ENCODE measurements at places on chromosomes 4 and X. TPM values are rescaled to one million over a fixed set of nuclear protein-coding genes. Genes with fewer than 3 reads are reported as not detected.
A peak's percentile ranks its signal among the peaks of the same experiment; 100 is the strongest.

DNA sequence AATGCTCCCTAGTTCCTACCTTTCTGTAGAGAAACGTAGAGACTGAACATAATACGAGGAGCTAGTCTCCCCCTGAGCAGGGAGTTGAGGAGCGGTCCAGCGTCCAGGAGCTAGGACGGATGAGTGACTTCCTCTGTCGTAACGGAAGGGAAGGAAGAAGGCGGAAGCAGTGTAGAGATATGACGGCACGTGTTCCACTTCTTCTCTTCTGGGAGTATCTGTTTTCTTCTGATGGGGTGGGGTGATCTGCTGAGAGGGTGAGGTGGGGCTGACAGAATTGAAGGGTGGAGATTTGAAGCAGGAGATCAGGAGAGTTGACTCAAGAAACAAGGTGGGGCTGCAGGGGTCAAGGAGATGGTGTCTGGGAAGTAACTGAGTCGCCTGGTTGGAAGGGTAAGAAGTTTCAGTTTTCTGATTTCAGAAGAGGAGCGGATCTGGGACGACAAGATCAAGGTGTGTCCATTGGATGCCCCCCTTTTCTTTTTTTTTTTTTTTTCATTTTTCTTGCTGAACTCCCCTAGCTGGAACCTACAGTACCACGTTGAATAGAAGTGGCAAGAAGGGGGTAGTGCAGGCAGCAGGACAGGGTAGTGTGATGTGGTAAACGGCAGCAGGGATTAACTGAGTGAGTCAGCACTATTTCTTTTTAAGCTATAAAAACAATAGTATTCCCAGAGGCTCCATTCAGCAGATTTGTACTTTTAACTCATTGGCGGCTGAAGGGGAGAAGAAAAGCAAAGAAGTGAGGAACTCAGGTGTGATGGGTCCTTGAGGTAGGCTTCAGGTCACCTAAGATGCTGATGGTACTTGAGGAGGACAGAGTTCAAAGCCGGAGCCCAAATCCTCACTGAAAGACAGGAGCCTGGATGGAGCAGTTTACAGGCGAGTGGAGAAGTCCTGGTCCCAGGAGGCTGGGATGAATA, 50.8 kb upstream of the SETD7 start:
- no peak for DNase-seq
- no peaks in the 10 kb centered on the region for H3K27me3 ChIP-seq
- H3K27ac ChIP-seq: no peak overlapping the region
- no peaks in the 10 kb centered on the region for H3K36me3 ChIP-seq
- no peaks in the 10 kb centered on the region for H3K4me1 ChIP-seq

Gene CLDN2
- not detected for total RNA-seq

Gene ALB
- total RNA-seq: 26.4 TPM

Gene UGT2B28
- total RNA-seq: not detected

Gene PLK4
- total RNA-seq: 4.7 TPM

DNA sequence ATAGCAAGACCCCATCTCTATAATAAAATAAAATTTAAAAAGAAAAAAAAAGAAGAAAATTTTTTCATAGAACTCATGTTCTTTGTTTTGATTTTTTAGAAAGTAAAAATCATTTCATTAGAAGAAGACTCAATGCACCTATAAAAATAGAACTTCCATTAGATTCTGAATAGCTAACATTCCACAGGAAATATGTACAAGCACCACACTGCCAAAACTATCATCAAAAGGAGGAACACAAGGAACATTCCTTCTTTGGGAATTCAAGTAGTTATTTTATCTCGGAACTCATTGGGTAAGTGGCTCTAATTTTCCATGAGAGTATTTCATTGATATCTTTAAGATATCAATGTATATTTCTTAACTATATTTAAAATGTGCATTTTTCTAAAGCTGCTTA, 157.6 kb downstream of the CAMK2D start:
- H3K4me3 ChIP-seq: no peak overlapping the region
- DNase-seq: no peak
- H3K27ac ChIP-seq: no peak overlapping the region
- H3K27me3 ChIP-seq: no peaks in the 10 kb centered on the region
- no peaks in the 10 kb centered on the region for H3K4me1 ChIP-seq
- no peaks in the 10 kb centered on the region for H3K36me3 ChIP-seq

Gene INPP4B
- total RNA-seq: 7.9 TPM

DNA sequence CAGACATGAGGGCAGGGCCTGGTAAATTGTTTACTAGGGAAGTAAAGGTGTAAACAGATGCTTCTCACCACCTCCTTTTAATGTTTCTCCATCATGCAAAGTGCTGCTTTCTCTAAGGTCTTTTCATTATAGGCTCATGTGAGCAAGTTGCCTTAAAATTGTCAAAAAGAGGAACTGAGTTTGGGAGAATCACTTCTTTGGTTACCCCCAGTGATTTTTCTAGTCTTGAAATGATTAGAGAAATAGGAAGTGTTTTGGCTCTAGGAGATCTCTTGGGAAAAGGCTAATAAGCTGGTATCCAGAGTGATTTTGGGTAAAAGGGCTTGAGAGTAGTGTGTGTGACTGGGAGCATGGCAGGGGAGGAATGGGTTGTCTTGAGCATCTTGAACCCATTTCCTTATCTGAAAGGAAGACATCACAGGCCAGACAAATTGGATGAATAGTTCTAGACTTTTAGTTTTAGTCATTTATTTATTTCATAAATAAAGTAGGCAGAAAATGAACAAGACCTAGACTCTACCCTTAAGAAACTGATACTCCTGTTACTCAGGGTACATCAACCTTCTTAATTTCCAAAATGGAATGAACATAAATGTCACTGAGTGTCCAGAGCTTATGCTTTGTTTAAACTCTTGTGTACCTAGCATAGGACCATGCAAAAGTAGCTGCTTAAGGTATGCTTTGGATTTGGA, 14.2 kb downstream of the GRPR start:
- no peak overlapping the region for H3K27ac ChIP-seq
- DNase-seq: no peak
- no peaks in the 10 kb centered on the region for H3K4me1 ChIP-seq
- no peaks in the 10 kb centered on the region for H3K27me3 ChIP-seq
- no peak overlapping the region for H3K4me3 ChIP-seq

Gene NXF3
- total RNA-seq: 1.5 TPM

DNA sequence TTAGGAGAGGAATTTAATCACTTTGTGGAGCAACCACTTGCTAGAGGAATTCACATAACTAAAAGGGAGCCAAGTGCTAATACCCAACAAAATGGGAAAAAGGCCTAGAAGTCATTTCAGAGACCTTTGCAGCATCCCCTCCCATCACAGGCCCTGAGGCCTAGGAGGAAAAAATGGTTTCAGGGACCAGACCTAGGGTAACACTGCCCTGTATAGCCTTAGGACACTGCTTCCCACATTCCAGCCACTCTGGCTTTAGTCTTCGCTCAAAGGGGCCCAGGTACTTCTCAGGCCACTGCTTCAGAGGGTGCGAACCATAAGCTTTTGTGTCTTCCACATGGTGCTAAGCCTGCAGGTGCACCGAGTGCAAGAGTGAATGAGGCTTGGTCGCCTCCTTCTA, 19.1 kb downstream of the SPANXN2 start:
- no peaks in the 10 kb centered on the region for H3K36me3 ChIP-seq
- H3K4me3 ChIP-seq: no peak overlapping the region
- no peaks in the 10 kb centered on the region for H3K27me3 ChIP-seq

DNA sequence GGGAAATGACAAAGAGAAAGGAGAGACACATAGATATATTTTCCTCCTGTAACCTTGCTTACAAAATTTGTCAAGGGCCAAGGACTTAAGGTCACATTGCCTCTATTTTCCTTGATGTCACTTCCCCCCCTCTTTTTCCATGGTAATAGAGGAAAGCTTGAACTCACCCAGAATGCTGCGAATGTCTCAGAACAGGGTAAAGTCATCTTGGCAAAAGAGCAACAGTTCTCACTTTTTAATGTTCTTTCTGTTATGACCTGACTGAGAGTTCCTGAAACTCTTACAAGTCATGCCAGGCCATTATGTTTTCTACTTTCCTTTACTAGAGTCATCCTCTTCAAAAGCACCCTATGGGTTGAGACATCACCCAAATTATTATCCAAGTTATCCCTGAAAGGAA, 50.7 kb upstream of the PRDM5 start:
- no peaks in the 10 kb centered on the region for H3K4me1 ChIP-seq
- H3K27ac ChIP-seq: no peak overlapping the region
- no peak for DNase-seq

DNA sequence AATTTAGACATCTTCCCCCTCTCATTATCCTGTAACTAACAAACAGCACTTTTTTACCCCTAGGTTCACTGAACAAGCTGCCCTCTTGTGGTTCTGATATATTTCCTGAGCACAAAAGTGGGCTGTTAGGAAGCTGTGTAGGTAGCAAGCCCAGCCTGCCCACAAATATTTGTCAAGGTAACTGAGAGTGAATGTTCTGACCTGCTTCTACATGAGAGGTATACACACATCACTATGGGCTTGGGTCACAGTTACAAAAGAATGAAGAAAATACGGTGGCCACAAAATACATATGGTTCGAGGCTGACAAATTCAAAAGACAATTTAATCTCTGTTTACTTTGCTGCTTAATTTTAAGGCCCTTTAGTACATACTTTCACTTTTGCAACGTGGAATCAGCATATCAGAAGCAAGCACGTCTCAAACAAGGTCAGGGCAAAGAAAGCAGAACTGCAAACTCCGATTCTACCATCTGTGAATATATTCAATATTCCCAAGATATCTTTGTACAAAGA, 78.7 kb downstream of the RBM47 start:
- H3K4me1 ChIP-seq: peaks cover 36% of the 10 kb centered on the region
- no peaks in the 10 kb centered on the region for H3K27me3 ChIP-seq
- H3K4me3 ChIP-seq: peak overlapping the region; percentile 17
- DNase-seq: peak; percentile 55
- no peaks in the 10 kb centered on the region for H3K36me3 ChIP-seq

Gene GUF1
- 13.7 TPM for total RNA-seq

Gene GRSF1
- total RNA-seq: 59.1 TPM

Gene GLRA2
- total RNA-seq: not detected

DNA sequence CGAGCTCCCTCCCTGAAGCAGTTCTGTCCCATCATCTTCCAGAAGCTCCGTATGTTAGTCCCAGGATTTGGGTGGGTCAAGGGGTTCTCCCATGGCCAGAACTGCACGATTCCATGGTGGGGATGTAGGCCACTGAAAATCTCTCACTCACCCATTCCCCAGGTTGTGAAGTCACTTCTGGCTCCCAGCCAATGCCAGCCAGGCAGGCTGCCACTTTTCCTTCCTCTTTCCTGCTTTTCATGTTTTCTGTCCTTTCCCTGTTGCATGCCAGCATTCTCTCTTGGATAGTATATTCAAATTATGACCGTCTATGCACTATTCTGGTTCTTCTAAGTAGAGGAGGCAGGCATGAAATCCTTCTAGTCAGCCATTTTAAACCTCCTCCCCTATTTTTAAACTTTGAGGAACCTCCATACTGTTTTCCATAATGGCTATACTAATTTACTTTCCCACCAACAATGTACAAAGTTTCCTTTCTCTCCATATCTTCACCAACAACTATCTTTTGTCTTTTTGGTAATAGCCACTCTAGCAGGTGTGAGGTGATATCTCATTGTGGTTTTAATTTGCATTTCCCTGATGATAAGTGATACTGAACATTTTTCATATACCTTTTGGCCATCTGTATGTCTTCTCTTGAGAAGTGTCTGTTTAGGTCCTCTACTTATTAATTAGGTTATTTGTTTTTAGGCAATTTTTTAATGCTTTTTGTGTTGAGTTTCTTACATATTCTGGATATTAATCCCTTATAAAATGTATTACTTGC, 182.1 kb upstream of the TET2 start:
- no peaks in the 10 kb centered on the region for H3K27me3 ChIP-seq
- no peak overlapping the region for H3K4me3 ChIP-seq
- H3K4me1 ChIP-seq: peaks cover 9% of the 10 kb centered on the region

Gene SERTM2
- not detected for total RNA-seq

GRCh38 chr4:26468977-26469376, 21.3 kb downstream of the CCKAR start:
- no peaks in the 10 kb centered on the region for H3K27me3 ChIP-seq
- no peak overlapping the region for H3K27ac ChIP-seq
- no peaks in the 10 kb centered on the region for H3K4me1 ChIP-seq
- no peak overlapping the region for H3K4me3 ChIP-seq
- DNase-seq: no peak
- no peaks in the 10 kb centered on the region for H3K36me3 ChIP-seq

GRCh38 chr4:144658903-144659302, 12.9 kb downstream of the HHIP start:
- H3K4me1 ChIP-seq: no peaks in the 10 kb centered on the region
- no peak overlapping the region for H3K27ac ChIP-seq
- H3K4me3 ChIP-seq: no peak overlapping the region
- no peaks in the 10 kb centered on the region for H3K36me3 ChIP-seq
- no peak for DNase-seq

- no peaks in the 10 kb centered on the region for H3K36me3 ChIP-seq
- peak; percentile 54 for DNase-seq
- no peaks in the 10 kb centered on the region for H3K27me3 ChIP-seq
- H3K4me1 ChIP-seq: no peaks in the 10 kb centered on the region
- no peak within 1 kb of the TSS for H3K27ac ChIP-seq
Measured at GRCh38 chrX:12138361-12139313, at the start of gene FRMPD4. FRMPD4 (plus strand) TSS chrX:12138473; CDS start chrX:12138972, 499 bp downstream.

DNA sequence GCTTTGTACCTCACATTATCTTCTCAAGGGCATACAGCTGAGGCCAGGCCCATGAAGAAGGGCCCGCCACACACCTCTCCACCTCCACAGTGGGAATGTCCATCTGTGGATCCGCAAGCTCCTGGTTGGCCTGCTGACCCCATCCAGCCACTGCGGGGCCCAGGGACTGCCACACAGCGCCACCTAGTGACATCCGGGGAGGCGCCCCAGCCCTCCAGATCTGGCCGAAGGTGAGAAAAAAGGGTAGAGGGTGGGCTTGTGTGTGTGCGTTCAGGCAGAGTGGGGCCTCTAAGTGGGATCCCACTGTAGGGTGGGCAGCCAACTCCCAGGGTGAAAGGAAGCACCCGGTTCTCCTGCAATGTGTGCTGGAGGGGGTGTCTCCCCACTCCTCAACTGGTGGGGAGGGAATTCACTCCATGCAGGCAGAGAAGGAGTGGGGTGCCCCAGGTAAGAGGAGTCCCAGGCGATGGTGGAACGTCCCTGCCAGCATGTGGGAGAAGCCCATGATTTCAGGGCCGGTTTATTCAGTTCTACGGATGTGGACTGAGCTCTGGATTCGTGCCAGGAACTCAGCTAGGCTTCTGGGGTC, 117.3 kb downstream of the ENPP6 start:
- H3K4me3 ChIP-seq: no peak overlapping the region
- no peaks in the 10 kb centered on the region for H3K36me3 ChIP-seq
- H3K27ac ChIP-seq: no peak overlapping the region
- peak; percentile 89 for DNase-seq
- peaks cover 9% of the 10 kb centered on the region for H3K4me1 ChIP-seq

DNA sequence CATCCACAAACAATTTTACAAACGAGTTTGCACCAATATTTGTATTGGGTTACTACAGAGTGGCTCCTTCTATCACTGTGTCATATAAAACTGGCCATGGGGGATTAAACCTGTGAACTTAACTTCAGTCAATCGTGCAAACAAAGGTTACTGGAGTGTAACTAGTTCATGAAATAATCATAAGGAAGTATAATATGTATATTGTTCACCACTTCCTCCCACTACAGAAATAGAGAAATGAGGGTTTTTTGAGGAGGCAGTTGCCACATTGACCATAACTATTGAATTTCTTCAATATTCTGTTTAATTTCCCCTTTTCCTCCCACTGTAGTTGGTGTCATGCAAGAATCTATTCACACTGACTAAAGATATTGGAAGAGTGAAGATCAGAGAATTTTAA, at the start of gene GPR82:
GPR82 (plus strand) TSS at position 356 of the 400 bp plus-strand sequence. CDS start 2,846 bp downstream, outside the sequence.
- H3K27ac ChIP-seq: no peak within 1 kb of the TSS
- DNase-seq: no peak
- no peaks in the 10 kb centered on the region for H3K4me1 ChIP-seq
- no peak within 1 kb of the TSS for H3K4me3 ChIP-seq

- no peaks in the 10 kb centered on the region for H3K4me1 ChIP-seq
- DNase-seq: no peak
- no peak overlapping the region for H3K4me3 ChIP-seq
- peaks cover 80% of the 10 kb centered on the region for H3K36me3 ChIP-seq
- no peak overlapping the region for H3K27ac ChIP-seq
- no peaks in the 10 kb centered on the region for H3K27me3 ChIP-seq
Measured at GRCh38 chrX:16848541-16848940, 21.6 kb downstream of the RBBP7 start.

All from upper lobe of left lung (tissue), 6 donors.